ENCODE measurements at places on chromosomes 1 and 21.

- peak; percentile 68 for DNase-seq
Measured at GRCh38 chr1:209556162-209556690, 27.3 kb upstream of the CAMK1G start.

DNA sequence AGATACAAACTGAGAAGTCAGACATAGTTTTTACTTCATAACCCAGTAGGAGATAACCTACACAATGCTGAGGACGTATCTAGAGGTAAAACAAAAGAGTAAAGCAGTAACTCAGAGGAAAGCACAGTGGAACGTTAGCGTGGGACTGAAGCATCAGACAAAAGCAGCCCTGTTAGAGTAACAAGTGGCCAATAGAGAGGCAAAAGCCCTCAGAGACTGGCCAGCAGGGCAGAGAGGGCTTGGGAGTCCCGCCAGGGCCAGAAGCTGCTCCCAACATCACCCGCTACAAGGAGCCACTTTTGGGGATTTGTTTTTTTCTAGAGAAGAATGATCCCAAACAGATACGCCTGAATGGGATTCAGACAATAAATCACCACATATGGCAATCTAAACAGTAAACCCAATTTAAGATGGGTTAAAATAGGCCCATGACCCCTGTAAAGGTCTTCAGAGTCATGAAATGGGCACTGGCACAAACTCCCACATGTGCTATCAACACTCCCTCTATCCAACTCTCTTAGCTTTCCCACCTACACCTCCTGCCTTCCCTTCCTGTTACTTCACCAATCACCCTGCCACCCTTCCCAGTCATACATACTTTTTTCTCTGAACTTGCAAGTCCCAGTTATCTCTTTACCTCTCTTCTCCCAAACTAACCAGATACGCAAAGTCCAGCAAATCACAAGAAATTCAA, 17.2 kb downstream of the TADA1 start:
- no peak for DNase-seq

DNA sequence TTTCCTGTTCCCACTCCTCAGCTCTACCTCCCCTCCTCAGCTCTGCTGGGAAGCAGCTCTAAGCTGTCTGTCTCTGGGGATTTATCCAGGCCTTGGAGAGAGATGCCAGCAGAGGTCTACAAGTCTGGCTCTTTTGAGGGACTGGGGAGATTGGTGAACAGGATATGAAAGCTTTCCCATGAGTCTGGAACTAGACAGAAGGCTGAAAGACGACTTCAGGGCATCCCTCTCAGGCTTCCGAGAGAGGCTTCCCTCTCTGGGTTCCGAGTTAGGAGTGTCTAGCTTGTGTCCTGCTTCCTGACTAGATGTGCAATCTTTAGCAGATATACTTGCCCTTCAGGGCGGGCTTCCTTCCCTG, 733 bp downstream of the TMEM35B start:
- DNase-seq, result peak; percentile 37

DNA sequence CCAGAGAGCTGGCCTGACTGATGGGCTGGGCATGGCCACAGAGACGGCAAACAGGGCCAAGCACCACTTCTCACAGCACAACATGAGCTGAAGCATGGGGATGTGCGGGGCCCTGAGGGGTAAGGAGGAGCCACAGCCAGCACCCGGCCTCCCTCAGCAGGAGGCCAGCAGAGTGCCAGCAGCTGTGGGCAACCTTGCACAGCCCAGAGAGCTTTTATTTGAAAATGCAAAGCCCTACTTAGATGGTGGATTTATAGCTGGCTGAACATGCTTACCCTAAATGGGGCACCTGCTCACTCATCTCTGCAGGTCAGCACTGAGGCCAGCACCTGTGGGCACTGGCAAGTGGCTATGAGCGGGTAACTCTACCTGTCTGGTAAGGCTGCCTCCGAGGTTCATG, 44.1 kb downstream of the SLC66A1 start:
- no peak for DNase-seq

DNA sequence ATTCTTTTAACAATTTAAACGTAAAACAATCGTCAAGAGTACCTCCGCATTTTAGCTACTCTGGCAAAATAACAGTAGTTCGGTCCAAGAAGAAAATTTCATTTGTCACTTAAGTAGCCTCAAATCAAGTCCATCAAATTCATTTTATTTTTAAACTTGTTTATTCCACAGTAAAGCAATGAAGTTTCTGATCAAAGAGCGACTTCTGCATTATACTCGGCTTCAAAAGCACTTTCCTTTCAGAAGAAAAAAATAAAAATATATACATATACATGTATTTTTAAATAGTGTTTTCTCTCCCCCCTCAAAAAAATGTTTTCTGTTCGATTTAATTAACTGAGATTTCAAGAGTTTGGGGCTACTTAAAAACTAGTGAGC, 115.0 kb downstream of the RERE start:
- DNase-seq, result no peak

GRCh38 chr1:226632922-226633351, 84.4 kb downstream of the STUM start:
- DNase-seq, result no peak

GRCh38 chr1:157833145-157833544, 8.5 kb downstream of the CD5L start:
- DNase-seq, result no peak

DNA sequence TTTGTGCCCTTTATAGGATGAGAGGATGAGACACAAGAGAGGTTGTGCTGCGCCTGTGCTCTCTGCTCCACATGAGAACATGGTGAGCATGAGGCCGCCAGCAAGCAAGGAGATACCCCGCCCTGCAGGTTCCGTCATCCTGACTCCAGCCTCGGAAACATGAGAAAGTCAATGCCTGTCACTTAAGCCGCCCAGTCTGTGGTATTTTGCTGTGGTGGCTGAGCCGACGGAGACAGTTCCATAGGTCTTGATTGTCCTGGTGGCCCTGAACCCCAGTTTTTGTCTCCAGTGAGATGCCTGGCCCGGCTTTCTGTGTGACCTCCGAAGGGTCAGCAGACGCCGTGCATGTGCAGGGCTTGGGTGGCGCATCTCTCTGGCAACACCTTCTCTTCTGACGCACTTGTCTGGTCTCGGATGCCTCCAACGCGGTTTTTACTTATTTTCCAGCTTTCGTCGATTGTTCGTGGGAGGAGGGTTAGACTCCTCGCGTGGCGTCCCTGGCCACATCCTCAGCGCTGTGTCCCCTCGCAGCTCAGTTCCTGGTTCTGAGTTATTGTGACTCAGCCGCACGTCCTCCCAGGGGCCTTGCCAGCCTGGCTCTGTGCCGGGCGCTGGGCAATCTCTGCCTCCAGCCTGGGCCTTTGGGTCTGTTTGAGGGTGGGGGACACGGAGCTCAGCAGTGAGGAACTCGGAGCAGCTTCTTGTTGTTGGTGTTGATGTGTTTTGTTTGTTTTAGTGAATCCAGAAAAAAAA, 70.0 kb downstream of the FAAP20 start:
- no peak for DNase-seq

DNA sequence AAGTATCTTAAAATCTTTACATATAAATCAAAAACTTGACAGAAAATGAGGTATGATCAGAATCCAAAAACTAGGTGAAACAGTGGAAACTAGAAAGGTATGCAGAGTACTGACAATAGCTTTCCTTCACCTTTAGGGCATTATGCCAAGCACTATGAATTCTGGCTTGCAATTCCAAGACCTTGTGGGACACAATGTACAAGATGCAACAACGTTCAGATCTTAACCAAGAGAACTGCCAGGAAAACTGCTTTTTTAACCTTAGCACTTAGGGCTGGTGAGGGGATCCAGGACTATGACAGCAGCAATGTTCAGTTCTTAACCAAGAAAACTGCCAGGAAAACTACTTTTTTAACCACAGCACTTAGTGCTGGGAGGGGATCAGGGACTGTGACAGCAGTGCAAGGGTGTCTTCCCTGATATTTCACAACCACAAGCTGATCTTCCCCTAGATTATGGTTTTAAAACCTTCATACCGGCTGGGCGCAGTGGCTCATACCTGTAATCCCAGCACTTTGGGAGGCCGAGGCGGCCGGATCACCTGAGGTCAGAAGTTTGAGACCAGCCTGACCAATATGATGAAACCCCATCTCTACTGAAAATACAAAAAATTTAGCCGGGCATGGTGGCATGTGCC, 22.3 kb downstream of the FOXJ3 start:
- DNase-seq, result no peak

Data from fibroblast of upper back skin (primary cell).